ENCODE measurements at places on chromosomes 3 and 15. TPM values are rescaled to one million over a fixed set of nuclear protein-coding genes. Genes with fewer than 3 reads are reported as not detected.
A peak's percentile ranks its signal among the peaks of the same experiment; 100 is the strongest.

GRCh38 chr15:65619626-65620290, 2.0 kb upstream of the SLC24A1 start:
- DNase-seq: no peak

The MOBP gene
- 3.8 TPM for total RNA-seq

The DNAJB11 gene
- 33.3 TPM for total RNA-seq

DNA sequence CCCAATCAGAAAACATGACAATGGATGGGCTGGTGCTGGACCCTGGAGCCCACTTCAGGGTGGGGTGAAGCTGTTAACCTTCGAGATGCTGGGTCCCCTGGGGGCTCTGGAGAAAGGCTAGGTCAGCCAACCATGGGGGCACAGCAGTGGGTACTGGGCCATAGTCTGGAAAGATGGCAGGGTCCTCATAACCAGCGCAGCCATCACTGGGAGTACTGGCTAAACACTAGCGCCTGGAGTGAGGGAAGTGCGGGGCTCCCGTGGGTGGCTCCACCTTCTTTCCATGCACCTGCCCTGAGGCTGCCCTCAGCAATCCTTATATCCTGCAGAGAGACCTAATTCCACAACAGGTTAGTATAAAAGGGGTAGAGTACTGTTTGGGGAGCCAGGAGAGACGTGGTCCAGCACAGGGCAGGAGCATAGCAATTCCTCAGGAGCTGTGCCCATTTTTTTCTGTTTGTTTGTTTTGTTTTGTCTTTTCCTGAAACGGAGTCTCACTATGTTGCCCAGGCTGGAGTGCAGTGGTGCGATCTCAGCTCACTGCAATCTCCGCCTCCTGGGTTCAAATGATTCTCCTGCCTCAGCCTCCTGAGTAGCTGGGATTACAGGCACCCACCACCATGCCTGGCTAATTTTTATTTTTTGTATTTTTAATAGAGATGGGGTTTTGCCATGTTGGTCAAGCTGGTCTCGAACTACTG, 122.6 kb upstream of the MEF2A start:
- DNase-seq: peak; percentile 52

The TRIM42 gene
- total RNA-seq: not detected

DNA sequence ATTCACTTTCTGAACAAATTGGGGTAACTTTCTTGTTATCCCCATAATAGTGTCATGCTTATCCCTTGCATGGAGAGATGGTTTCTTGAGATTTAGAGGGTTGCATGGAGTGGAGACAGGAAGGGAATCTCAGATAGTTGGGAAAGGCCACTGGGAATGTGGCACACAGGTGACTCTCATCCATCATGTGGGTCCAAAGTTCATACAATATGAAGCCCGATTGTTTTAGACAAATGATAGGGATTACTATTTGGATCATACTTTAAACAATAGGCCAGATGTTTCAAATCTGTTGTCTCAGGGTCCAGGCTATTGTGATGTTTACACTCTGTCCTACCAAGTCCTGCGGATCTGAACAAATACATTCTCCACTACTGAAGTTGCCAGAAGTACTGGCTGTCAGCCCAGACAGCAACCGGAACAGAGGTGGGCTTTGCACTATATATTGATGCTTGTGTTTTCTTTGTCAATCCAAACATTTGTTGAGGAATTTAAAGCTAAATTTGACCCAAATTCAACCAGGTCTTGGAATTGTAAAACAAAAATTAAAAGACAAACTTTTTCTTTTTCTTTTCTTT, 39.2 kb upstream of the NMNAT3 start:
- DNase-seq: no peak

- no peak for DNase-seq
These were observed 339.0 kb upstream of the NR2E3 start for GRCh38 chr15:71471347-71471746.

The LRRC58 gene
- 24.3 TPM for total RNA-seq

DNA sequence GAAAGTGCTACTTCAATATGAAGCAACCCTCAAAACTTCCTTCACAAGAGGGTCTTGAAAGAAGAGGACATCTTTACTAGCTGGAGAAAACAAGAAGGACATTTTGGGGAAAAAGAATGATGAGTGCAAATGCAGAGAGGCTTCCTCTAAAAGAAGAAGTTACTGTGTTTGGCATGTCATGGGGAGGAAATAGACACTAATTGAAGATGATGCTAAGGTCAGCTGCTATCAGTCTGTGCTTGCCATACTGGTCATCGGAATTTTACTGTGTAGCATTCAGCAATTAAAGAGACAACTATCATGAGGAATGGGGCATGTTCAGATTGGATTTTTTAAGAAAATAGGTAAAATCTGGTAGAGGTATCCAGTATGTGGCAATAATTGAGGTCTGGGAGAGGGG, 60.0 kb downstream of the THRB start:
- DNase-seq: no peak

- no peak for DNase-seq
These were observed 36.2 kb downstream of the HOMER2 start for GRCh38 chr15:82916161-82916952.

- no peak for DNase-seq
These were observed 5.2 kb upstream of the YEATS2 start for GRCh38 chr3:183692436-183692835.

DNA sequence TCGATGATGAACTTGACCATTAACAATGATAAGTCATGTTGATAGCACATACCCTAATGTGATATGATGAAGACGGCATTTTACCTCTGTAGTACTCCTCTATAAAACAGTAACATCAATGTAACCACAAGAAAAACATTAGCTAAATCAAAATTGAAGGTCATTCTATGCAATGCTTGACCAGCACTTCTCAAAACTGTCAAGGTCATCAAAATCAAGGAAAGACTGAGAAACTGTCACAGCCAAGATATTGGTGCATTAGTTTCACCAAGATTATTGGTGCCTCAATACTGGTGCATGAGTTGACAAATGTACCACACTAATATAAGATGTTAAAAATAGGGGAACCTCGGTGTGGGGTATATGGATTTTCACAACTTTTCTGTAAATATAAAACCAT, 251.1 kb upstream of the CNTN4 start:
- no peak for DNase-seq

The SPTBN5 gene
- 35.0 TPM for total RNA-seq

GRCh38 chr3:122497425-122497824, 17.3 kb downstream of the KPNA1 start:
- DNase-seq: no peak

The DAPK2 gene
- 36.9 TPM for total RNA-seq

Measured in sciatic nerve (tissue), 2 donors.